Activated CD4-positive, alpha-beta T cell treated with anti-CD3 and anti-CD28 coated beads, Interleukin-2, Interleukin-6, amounts not matched to agents 100 ng/mL and 50 ng/mL, durations not matched to agents 16 hours and 8 hours (primary cell): ENCODE measurements at places on chromosomes 12 and 14.

GRCh38 chr14:86915406-86915805 is 1077.6 kb downstream of the GALC start:
- DNase-seq = no peak

GRCh38 chr12:15163030-15163976 is 57.9 kb downstream of the RERG start:
- DNase-seq = no peak

GRCh38 chr12:27826076-27826475 is 46.0 kb upstream of the MANSC4 start:
- DNase-seq = peak; percentile 28

DNA sequence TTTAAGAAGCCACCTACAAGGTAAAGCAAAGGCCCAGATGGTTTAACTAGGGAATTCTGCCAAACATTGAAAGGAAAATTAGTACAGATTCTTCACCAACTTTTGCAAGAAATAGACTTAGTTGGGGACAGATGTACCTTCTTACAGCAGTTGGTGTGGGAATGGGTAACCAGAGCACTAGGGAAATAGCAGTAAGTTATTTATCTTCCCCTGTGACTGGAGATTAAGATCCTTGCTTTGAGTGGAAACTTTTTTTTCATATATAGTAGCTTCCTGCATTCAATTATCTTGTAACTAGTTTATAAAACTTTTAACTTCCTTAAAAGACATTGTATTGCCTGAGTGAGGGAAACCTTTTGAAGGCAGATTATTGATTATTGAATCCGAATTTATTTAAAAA is 44.2 kb downstream of the ARID2 start:
- DNase-seq = no peak

GRCh38 chr14:105086833-105087307 is 21.6 kb upstream of the GPR132 start:
- DNase-seq = peak; percentile 90

DNA sequence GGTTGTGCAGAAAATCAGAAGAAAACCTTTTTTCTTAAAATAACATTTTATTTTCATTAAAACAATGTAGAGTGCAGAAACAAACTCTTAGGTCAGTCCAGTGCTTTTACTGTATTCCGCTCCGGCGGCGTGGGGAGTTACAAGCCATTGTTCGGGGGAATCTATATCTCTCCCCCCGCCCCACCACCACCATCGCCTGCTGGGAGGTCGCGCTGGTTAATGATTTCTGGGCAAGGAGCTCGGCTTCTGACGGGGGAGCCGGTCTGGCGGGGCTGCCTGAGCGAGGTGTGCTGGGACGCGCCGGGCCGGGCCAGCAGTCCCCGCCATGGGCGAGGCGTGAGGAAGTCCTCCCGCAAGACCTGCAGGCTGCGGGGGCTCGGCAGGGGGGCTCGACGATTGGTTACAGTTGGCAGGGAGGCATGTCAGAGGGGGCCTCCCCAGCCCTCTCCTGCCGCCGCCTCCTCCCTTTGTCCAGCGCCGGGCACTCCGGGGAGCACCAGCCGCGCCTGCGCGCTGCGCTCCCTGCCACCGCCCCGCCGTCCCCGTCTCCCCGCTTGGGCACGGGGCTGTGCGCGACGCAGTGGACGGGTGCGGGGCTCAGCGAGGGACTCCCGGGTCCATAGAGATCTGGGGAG is 1.0 kb upstream of the DUSP6 start:
- DNase-seq = peak; percentile 54
